ENCODE measurements at places on chromosomes 11 and 22. TPM values are rescaled to one million over a fixed set of nuclear protein-coding genes. Genes with fewer than 3 reads are reported as not detected.

Gene OR52A1
- not detected for total RNA-seq

Gene JAML
- 2.7 TPM for total RNA-seq

Gene TEX12
- 0.16 TPM for total RNA-seq

Gene CCDC73
- 0.40 TPM for total RNA-seq

Gene ENTHD1
- not detected for total RNA-seq

Gene FJX1
- total RNA-seq: 5.6 TPM

Gene PLET1
- not detected for total RNA-seq

Gene KRTAP5-11
- total RNA-seq: not detected

Gene ELFN2
- total RNA-seq: not detected

Gene PHF21A
- 17.2 TPM for total RNA-seq

Gene INSC
- 0.12 TPM for total RNA-seq

Gene CARNS1
- 0.20 TPM for total RNA-seq

Gene UBQLN3
- total RNA-seq: not detected

Gene ROBO4
- total RNA-seq: 2.3 TPM

Gene BATF2
- total RNA-seq: not detected

Gene DNAJB13
- total RNA-seq: not detected

Gene SLC15A3
- total RNA-seq: 3.9 TPM

Gene BTBD18
- not detected for total RNA-seq

Gene NELL1
- total RNA-seq: not detected

Gene FAM181B
- total RNA-seq: 0.28 TPM

Gene ANGPTL5
- total RNA-seq: not detected

Gene C11orf42
- not detected for total RNA-seq

Gene SMC1B
- total RNA-seq: not detected

Gene GRAMD4
- total RNA-seq: 37.7 TPM

Gene MS4A2
- 0.32 TPM for total RNA-seq

Gene IGLL1
- not detected for total RNA-seq

Gene KCNJ1
- not detected for total RNA-seq
